Activated CD4-positive, alpha-beta T cell treated with anti-CD3 and anti-CD28 coated beads, Interleukin-10, Interleukin-2, amounts not matched to agents 100 ng/mL and 50 ng/mL, durations not matched to agents 16 hours and 8 hours (primary cell): ENCODE measurements at places on chromosomes 1 and 21.

GRCh38 chr1:241532864-241533263 lies 686 bp downstream of the KMO start:
- peak; percentile 36 for DNase-seq

DNA sequence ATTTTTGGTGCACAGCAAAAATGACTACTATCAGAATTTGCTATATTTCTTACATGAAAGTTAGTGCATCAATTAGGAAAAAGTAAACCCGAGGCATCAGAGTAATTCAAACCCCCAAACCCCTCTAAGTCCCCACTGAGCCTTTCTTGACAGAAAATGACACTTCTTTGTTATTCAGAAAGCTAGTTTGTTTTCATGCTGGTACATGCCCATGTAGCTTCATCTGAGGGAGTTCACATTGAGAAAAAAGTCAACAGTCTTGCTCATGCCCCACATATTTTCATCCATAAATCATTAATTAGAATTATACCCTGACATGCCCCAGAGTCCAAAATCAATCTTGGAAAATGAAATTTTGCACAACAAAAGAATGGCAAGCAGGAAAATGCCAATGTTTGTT lies 39.9 kb upstream of the PDC start:
- DNase-seq, result no peak

DNA sequence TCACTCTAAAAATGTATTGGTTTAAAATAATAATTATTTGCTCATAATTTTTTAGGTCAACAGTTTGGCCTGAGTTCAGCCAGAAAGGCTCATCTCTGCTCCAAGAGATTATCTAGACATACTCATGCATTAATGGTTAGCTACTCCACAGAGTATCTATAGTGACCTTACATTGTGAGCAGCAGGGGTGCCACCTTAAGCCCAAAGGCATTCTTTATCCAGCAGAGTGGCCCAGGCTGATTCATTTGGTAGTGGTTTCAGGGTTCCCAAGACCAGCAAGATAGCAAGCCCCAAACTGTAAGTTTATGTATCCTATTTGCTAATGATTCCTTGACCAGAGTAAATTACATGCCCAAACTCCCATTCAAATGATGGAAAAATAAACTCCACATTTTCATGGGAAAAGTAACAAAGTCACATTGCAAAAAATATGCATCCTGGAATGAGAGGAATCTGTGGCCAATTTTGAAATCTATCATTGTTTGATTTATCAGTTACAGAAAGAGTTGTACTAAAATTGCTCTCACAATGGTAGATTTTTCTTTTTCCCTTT lies 182.6 kb upstream of the KCNK2 start:
- no peak for DNase-seq

- DNase-seq, result no peak
These were observed 70.1 kb upstream of the ROR1 start for GRCh38 chr1:63703701-63704107.

DNA sequence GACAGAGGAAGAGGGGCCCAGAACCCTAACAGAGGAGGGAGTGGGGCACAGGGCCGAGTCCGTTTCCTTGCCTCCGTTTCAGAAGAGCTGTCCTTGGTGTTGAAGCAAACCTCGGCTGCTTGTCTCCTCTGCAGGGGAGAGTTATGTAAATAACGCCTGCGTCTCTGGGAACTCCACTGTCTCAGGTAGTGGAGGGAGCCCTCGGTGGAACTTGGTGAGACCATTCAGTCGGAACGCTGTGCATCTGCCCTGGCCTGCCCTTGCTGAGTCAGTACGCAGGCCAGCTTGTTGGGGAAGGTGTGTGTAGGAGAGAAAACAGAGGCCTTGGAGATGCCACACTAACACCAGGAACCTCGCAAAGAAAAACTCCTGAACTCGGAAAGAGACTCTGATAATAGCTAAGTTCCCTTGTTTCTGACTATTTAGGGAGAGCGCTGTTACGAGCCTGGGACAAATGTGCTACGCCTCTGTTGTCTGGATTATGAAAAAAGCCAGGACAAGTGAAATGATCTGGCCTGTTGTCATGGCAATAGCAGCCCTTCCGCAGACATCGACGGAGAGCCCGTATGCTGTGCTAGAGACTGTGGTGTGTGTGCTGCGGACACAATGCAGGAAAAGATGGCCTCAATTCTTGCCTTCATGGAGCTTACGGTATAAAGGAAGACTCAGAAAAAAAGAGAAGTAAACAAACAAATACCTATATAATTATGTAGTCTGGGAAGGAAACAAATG lies 94.6 kb upstream of the AKT3 start:
- DNase-seq, result no peak

- no peak for DNase-seq
These were observed 271.6 kb upstream of the SGIP1 start for GRCh38 chr1:66262208-66262963.

DNA sequence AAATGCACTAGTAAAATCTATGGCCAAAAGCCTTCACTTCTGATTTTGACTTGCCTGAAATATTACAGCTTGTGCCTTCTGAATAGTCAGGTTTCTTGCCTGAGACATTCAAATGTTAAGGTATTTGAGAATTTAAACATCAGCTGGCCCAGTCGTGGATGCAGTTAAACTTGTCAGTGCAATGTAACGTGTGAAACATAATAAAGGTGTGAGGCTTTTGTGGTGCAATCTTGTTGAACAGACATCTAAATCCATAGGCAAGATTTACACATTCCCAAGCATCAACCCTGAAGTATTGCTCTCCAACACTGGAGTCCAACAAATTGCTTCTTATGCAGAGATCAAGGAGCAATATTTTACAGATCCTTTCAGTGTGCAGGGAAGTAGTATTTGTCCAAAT lies 4.4 kb downstream of the CCN1 start:
- DNase-seq, result no peak

GRCh38 chr1:206864939-206865671 lies at the start of gene IL20:
Gene IL20 (plus strand): TSS chr1:206865623. CDS start chr1:206865853, 230 bp downstream.
- peak; percentile 78 for DNase-seq

- no peak for DNase-seq
These were observed 102.7 kb downstream of the HUNK start for GRCh38 chr21:31975491-31975890.

GRCh38 chr1:54464477-54465146 lies 58.4 kb upstream of the SSBP3 start:
- no peak for DNase-seq

DNA sequence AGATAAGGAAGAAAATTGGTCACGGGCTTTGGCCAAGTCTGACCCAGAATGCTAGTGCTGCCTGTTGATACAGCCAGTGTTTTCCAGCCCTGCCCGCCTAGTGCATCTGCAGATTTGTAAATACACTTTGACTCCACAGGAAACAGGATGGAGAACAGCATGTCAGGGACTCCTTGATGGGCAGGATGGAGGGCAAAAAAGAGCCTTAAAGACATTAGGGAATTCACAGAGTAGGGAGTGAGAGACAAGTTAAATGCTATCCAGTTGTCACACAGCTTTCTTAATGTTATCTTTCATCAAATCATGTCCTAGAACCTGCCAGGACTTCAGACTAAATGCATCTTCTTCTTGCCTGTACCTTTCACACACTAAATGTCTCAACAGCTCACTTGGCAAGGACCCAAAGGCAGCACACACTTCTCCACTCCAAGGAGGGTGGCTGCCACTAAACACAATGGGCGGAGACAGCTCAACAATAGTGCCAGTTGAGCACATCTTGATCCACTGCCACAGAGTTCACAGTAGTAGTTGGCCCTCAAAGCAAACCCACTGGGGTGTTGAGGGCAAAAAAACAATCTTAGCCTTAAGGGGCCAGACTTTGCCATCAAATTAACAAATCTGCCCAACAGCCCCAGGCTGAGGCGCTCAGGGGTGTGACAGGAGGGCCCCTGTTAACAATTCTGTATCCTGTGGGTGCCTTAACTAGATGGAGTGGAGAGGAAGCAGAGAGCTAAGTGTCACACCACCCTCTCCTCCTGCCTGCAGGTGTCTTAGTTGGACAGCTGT lies 2.7 kb downstream of the HIVEP3 start:
- DNase-seq, result no peak

GRCh38 chr1:82260051-82260450 lies 459.3 kb downstream of the ADGRL2 start:
- DNase-seq, result no peak

- no peak for DNase-seq
These were observed 161.7 kb upstream of the ST6GALNAC5 start for GRCh38 chr1:76705560-76705959.

GRCh38 chr1:157403203-157403602 lies 149.1 kb downstream of the FCRL5 start:
- no peak for DNase-seq
